ENCODE measurements at places on chromosomes 4 and X.

DNA sequence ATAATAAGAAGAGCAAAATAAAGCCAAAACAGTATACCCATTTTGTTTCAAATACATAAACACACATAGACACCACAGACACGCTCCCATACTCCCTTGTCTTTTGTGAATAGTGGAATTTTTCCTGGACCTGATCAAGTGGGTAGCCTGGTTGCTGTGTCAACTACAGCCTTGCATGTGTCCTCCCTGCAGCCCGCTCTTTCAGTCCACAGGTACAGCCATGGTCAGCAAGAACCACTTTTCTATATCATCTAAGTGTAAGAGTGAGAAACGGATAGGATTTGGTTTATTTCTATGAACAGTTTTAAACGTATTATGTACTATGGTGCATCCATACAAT, 9.8 kb downstream of the PWWP3B start:
- DNase-seq = no peak

GRCh38 chr4:15021311-15021710, 19.0 kb downstream of the CPEB2 start:
- DNase-seq = no peak

- DNase-seq = no peak
These were observed 325.4 kb upstream of the MAGEB2 start for GRCh38 chrX:29890004-29890403.

GRCh38 chrX:17527922-17528321, 152.9 kb downstream of the NHS start:
- no peak for DNase-seq

All from kidney capillary endothelial cell (primary cell).